ENCODE measurements at places on chromosomes 12 and 14. TPM values are rescaled to one million over a fixed set of nuclear protein-coding genes. Genes with fewer than 3 reads are reported as not detected.

Gene KLRC1
- total RNA-seq = not detected

Gene KCNC2
- 1.4 TPM for total RNA-seq

Gene CMA1
- total RNA-seq = not detected

Gene TMEM119
- total RNA-seq = 43.2 TPM

Gene SLC6A15
- 9.6 TPM for total RNA-seq

Data from mesothelial cell of epicardium (in vitro differentiated cells).